A172 (cell line): ENCODE measurements at places on chromosomes 2 and 18.

GRCh38 chr2:227890495-227891079, 19.2 kb downstream of the DAW1 start:
- peak; percentile 51 for DNase-seq

GRCh38 chr2:86027922-86028765, 77.5 kb downstream of the POLR1A start:
- no peak for DNase-seq

- DNase-seq: no peak
Observed at GRCh38 chr2:128449226-128450061, 130.8 kb upstream of the HS6ST1 start.

- DNase-seq: peak; percentile 50
Observed at GRCh38 chr18:35635170-35635569, 53.6 kb downstream of the GALNT1 start.

GRCh38 chr2:172489681-172490080, 62.3 kb downstream of the ITGA6 start:
- no peak for DNase-seq

- peak; percentile 32 for DNase-seq
Observed at GRCh38 chr18:58416704-58417683, 211.9 kb downstream of the ALPK2 start.

GRCh38 chr2:10282611-10283105, 20.0 kb upstream of the HPCAL1 start:
- DNase-seq: no peak

GRCh38 chr18:25231327-25231691, 120.7 kb downstream of the ZNF521 start:
- DNase-seq: no peak

DNA sequence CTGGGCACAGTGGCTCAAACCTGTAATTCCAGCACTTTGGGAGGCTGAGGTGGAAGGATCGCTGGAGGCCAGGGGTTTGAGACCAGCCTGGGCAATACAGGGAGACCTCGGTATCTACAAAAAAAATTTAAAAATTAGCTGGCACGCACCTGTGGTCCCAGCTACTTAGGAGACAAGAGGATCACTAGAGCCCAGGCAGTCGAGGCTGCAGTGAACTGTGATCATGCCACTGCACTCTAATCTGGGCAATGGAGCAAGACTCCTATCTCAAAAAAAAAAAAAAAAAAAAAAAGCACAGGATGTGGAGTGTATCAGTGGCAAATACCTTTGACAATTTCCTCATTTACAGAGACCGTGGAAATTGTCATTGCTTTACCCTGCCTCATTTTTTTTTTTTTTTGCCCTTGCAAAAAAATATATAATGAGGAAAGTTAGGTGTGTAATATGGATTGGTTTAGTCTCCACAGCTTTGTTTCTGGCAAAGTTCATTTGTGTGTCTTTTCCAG, 20.9 kb upstream of the PPP1CB start:
- DNase-seq: no peak

DNA sequence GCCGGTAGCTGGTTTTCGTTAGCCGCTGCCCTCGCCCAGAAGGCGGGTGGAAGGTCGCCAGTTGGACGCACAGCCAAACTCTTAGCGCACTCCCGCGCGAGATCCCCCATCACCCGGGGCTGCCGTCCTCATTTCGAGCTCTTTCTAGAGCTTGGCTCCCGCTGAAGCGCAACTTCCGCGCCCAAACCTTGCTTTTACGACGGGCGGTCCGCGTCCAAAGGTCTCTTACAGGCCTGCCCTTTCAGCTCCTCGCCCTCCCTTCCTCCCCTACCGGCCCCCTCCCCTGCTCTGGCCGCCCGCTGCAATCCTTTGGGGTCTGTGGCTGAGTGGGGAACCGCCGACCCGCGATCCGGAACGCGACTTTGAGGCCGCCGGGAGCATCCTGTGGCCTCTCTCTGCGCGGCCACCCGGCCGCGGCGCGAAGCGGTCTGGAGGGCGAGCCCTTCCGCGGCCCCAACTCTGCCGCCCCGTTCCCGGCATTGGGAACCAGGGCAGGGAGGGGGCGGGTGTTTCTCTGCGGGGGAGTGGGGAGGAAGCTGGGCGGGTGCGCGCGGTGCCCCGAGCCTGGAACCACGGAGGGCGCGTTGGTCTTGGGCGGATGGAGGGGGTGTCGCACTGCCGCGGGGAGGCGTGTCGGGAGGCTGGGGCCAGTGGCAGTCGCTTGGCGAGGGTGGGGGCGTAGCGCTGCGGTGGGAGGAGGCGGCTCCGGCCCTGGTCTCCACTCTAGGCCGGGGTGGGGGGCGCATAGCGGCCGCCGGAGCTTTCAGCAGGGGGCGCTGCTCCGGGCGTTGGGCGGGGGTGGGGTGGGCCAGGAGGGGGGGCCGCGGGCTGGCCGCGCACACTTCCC, at the start of gene GDF7:
GDF7 (plus strand) TSS at position 841 of the 847 bp plus-strand sequence. CDS start 96 bp downstream, outside the sequence.
- no peak for DNase-seq

GRCh38 chr2:73225513-73226360, 7.3 kb downstream of the PRADC1 start:
- DNase-seq: no peak

DNA sequence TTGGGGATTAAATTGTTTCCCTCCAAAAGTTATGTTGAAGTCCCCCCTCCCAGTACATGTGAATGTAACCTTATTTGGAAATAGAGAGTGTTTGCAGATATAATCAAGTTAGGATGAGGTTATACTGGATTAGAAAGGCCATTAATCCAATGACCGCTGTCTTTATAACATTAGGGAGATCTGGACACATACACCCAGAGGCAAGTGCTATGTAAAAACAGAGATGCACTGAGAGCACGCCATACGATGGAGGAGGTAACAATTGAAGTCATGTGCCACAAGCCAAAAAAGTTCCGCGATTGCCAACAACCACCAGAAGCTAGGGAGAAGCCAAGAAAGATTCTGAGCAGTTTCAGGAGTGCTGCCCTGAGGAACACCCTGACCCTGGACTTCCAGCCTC, 153.3 kb downstream of the RNF144A start:
- no peak for DNase-seq

DNA sequence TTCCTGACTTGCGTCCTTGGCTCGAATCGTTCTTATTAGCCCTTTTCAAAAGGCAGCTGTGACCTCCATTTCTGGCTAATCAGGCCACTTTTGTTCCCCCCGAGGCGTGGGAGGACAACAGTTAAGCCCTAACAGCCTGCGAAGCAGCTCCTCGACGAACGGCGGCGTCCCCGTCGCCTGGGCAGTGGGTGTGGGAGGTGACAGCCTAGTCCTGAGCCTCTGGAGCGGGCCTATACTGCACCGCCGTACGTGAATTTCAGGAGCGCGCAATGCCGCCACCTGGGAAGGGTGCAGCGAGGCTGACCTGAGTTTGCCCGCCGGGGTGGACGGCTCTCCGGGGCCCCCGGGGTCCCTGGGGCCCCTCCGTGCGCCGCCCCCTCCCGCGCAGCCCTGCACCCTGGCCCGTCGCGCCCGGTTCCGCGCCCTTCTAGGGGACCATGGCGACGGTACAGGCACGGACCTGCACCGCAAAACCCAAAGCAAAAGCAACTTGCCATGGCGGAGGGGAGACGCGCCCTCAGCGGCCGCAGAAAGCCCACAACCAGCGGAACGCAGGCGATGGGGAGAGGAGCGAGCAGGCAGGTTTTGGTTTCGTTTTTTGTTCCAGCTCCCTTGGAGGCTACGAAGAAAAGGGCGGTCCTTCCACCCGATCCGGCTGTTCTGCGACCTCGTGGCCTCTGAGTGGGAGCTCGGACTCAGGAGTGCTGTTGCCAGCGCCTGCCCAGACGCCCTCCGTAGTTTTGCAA, at the start of gene RBM43:
RBM43 (minus strand) TSS at position 633 of the 746 bp plus-strand sequence; CDS start at position 497, 136 bp downstream.
- peak; percentile 92 for DNase-seq

- DNase-seq: peak; percentile 95
Observed at GRCh38 chr2:218853766-218854165, 5.8 kb upstream of the WNT6 start.

- peak; percentile 17 for DNase-seq
Observed at GRCh38 chr2:40451918-40452605, at the start of gene SLC8A1. TSS of gene SLC8A1 (minus strand) at chr2:40452090.

DNA sequence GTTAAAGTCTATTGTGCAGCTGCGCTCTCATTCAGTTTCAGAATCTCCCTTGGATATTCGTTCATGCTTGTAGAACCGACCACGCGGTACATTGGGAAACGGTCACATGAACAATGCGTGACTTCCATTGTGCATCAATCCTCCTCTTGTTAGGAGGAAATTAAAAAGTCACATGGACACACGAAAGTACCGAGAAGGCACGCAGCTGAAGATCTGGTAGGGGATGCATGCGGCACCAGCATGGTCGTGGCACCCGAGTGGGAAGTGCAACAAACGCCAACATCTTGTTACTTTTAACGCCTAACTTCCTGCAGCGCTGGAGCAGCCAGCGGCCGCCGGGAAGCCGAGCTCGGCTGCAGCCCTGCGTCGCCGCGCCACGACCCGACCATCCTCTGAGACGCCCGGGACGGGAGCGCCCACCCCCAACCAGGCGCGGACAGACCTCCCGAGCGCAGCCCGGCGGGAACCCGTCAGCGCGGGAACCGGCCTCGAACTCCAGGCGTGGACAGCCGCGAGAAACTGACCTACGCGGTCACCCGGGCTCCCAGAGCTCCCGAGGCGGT, 412 bp downstream of the OSBPL1A start:
- peak; percentile 63 for DNase-seq
